ENCODE measurements at places on chromosomes 1 and 21.
A peak's percentile ranks its signal among the peaks of the same experiment; 100 is the strongest.

DNA sequence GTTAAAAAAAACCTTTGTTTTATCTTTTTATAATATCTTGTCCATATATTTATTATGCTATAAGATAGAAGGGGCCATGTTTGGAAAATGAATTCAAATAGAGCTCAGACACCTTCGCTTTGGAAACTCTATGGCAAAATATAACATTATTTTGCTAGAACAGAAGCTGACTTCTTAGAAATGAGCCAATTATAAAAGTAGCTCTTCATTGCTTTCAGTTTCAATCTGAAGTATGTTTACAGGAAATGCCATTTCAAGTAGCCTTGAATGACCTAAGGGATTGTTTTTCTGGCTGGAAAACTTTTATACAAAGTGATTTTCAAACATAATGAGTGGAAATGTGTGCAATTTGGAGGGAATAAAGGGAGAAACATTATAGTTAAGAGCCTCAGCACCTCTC lies 37.8 kb upstream of the GBP5 start:
- no peak for DNase-seq

DNA sequence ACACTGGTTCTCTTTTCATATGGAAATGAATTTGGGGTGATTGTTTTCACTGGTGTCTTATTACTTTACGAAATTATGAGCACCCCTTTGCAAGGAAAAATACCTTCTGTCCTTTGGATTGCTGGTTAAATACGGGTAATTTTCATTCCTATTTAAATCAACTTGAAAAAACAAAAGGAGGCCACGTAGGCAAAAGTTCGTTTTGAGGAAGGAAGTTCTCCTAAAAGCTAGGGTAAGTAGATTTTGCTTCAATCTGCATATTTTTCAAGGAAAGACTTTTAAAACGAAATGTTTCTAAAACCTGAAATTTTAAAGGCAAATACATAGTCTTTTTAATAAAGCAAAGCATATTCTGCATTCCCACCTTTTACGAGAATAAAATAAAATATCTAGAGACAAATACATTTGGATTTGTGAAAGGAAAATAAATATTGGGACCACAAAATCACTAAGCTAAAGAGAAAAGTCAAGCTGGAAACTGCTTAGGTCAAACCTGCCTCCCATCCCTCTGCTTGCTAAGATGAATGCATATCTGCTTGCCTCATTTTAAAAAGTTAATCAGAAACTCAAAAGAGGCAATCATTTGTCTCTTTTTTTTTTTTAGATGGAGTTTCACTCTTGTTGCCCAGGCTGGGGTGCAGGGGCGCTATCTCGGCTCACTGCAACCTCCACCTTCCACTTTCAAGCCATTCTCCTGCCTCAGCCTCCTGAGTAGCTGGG lies 70.9 kb upstream of the ETS2 start:
- DNase-seq, result no peak

DNA sequence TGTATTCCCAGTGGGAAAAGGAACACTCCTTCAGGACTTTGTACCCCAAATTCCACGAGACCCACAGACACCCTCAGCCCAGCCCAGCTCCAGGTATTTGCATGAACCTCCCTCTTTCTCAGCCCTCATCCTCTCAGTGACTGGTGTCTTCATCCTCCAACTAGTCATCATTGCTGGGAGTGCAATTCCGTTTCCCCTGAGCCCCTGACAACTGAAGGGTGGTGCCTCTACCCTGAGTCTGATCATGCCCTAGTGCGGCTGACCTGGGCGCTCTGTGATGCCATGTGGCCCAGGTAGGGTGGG lies 3.8 kb upstream of the ZNF692 start:
- no peak for DNase-seq

GRCh38 chr1:198443365-198444233 lies 96.9 kb downstream of the ATP6V1G3 start:
- no peak for DNase-seq

GRCh38 chr1:54013393-54014008 lies 4.5 kb downstream of the LDLRAD1 start:
- no peak for DNase-seq

GRCh38 chr1:22132517-22133235 lies 10.2 kb downstream of the WNT4 start:
- no peak for DNase-seq

DNA sequence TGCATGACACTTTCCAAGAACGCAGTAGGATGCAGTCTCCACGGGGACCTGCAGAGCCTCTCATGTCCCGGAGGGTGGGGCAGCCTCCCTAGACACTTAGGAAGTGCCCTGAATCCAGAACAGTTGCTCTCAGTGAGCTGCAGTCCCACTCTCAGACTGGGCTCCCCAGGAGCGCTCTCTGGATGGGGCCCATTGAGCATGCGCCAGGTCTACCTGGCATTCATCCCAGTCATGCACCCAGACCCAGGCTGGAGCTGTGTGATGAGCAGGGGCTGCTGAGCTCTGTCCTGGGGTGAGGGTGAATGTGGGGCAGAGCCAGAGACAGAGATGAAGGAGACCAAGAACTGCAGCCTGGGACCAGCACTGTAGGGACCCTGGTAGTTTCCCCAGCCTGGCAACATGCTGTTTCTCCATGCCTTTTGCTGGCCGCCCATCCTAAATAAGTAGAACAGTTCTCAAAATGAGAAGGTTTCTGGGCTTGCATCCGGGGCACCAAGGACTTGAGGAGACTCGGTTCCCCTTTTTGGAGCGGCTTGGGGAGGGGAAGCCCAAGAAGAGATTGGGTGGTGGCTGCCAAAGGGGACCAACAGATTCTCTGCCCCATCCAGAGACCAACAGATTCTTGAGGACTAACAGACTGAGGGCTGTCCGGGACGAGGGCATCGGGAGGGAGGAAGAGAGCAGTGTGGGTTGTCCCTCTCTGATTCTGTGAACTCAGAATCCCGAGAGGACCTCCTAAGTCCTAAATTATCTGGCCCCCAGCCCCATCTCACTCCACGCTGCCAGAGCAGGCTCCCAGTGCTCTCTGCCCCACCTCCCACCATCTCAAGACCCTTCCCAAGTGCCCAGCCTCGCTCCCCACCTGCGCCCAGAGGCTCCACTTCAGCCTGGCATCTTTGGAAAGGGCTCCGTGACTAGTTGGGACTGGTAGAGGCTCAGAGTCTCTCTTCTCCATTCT lies 1.0 kb upstream of the PGLYRP4 start:
- DNase-seq, result no peak

GRCh38 chr1:14666373-14666772 lies 67.9 kb downstream of the KAZN start:
- DNase-seq, result no peak

DNA sequence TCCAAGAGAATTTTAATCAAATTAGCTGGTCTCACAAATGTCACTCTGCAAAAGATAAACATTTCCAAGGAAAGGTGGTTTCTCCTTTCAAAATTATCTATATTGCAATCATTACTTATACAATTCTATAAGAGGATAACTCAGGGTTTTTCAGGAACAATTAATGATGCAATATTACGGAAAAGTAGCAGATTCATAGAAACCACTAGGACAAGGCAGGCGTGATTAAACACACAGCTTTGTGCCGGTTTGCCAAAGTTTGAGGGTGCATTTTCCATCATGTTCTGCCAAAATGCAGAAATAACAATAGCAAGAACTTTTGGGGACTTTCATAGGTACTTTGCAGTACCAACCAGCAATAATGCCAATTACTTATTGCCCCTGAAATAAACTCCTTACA lies 605 bp downstream of the TNFRSF9 start:
- DNase-seq, result no peak

DNA sequence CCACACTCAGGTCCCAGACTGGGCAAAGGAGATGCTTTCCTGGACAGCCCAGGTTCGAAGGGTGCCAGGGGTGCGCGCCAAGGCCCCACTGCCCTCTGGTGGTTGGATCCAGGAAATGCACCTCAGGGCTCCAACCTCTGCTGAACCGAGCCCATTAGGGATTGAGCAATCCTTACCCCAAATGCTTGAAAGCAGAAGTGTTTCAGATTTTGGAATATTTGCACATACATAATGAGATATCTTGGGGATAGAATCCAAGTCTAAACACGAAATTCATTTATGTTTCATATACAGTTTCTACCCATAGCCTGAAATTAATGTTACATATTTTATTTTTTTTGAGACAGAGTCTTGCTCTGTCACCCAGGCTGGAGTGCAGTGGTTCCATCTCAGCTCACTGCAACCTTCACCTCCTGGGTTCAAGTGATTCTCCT lies 57.4 kb downstream of the SLC9A1 start:
- DNase-seq, result no peak

DNA sequence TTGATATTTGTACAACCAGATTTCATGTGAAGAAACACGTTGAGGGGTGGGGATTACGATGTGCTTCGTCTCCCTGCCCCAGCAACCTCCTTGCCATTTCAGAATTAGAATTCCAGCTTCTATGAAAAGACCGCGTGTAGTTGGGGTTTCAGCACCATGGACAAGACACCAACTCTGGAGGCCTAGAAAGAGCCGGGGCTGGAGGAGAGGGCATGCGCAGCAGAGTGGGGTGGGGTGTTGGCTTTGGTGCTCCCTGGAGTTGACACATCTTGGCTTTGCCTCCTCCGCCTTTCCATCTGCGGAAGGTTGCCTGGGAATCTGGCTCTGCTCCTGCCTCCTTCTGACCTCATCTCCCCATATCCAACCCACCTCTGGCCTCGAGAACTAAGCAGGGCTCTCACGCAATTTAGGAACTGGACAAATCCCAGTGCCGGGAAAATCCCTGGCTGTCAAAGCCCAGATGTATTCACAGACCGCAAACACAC lies 11.8 kb downstream of the HTR6 start:
- DNase-seq, result peak; percentile 51

- no peak for DNase-seq
These were observed 47.0 kb downstream of the AHDC1 start for GRCh38 chr1:27556781-27557595.

GRCh38 chr1:99369154-99369553 lies 104.9 kb downstream of the PLPPR4 start:
- no peak for DNase-seq

DNA sequence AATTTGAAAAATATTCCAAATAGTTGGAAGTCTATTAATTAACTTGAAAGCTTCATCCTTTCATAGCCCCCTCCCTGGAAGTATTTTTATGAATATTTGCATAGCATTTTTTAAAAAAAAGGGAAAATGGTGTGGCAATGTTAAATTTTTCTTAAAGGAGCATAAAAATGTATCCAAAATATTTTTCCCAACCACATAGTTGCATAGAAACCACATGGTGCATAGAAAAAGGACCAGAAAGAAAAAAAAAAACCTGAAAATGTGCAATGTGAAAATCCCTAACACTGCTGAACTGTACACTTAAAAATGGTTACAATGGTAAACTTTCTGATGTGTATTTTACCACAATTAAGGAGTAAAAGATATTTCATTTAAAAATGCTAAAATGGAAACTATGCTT lies 8.0 kb downstream of the C1orf167 start:
- no peak for DNase-seq

- DNase-seq, result no peak
These were observed 77.6 kb downstream of the POU2F1 start for GRCh38 chr1:167298325-167298724.

DNA sequence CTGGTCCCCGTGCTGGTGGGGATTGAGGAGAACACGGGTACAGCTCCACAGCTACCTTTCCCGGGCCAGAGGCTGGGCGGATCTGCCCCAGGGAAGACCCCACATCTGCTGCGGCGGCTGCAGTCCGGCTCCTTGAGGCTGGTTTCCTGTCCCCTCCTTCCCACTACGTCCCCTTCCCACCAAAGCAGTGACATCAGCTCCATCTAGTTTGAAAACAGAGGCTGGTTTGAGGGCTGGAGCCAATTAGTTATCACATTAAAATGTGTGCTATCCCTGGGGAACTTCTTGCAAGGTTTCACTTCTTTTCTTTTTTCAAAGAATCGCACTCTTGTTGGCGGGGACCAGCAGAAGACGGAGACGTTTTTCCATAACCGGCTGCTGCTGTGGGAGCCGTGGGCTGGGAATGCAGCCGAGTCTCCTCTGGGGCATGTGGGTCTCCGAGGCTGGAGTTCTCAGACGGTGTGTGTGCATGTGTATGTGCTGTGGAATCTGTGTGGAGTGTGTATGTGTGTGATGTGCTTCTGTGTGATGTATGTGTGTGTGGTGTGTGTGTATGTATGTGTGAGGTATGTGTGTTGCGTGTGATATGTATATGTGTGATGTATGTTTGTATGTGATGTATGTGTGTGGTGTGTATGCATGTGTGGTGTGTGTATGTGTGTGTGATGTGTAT lies 8.9 kb upstream of the PCBP3 start:
- no peak for DNase-seq

DNA sequence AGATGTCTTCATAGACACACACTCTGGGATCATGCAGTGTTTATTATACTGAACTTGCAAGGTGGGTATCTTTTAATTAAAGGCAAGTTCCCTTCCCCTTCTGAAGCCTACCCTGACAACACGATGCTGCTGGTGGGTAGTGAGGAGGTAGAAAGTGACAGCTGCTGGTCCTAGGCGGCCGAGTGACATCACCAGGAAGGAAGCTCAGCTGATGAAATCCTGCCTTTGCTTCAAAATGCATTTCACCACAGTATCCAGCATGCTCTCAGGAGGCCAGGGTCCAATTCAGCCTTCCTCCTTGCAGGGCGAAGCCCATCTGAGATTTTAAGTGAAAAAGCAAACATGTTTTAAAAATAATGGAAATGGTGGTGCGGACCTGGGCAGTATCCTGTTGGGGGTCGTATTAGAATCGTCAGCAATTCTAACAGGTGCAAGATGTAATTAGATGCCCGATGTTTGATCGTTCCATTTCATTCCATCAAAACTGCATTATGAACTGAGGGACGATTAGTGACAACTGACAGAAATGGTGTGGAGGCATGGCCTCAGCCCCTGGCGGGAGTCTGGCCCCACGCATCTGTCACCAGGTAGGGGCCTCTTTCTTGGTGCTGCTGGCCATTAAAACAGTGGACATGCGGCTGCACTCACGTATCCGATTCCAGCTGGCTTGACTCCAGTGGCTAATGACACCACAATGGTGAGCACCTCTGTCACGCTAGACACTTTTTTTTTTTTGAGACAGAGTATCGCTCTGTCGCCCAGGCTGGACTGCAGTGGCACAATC lies 324.8 kb upstream of the C1orf174 start:
- DNase-seq, result no peak

- no peak for DNase-seq
These were observed 34.0 kb upstream of the DPT start for GRCh38 chr1:168763031-168763430.

All from nucleus accumbens (tissue), 56 donors.